ENCODE measurements at places on chromosomes 2 and 18. TPM values are rescaled to one million over a fixed set of nuclear protein-coding genes. Genes with fewer than 3 reads are reported as not detected.

The FBLN7 gene
- total RNA-seq, result 3.0 TPM

The GLS gene
- total RNA-seq, result 89.5 TPM

DNA sequence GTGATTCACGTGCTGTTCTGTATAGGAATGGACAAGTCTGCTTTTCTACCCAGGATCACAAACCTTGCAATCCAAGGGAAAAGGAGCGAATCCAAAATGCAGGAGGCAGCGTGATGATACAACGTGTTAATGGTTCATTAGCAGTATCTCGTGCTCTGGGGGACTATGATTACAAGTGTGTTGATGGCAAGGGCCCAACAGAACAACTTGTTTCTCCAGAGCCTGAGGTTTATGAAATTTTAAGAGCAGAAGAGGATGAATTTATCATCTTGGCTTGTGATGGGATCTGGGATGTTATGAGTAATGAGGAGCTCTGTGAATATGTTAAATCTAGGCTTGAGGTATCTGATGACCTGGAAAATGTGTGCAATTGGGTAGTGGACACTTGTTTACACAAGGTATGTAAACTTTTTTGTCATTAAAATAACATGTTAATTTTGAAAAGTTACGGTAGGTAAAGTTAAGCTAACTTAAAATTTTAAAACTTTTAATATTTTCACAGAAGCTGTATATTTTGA lies 33.0 kb downstream of the PPM1B start:
- DNase-seq, result peak; percentile 32

DNA sequence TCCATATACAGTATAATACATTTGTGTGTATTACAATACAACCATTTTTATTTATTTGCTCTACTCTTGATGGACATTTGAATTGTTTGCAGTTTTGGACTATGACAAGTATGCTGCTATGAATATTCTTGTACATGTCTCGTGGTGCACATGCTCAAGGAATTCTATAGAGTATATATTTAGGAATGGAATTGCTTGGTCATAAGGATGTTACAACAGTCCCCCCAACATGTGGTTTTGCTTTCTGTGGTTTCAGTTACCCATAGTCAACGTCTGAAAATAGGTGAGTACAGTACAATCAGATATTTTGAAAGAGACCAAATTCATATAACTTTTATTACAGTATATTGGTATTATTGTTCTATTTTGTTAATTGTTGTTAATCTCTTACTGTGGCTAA lies 24.1 kb upstream of the PLEKHM3 start:
- DNase-seq, result no peak

DNA sequence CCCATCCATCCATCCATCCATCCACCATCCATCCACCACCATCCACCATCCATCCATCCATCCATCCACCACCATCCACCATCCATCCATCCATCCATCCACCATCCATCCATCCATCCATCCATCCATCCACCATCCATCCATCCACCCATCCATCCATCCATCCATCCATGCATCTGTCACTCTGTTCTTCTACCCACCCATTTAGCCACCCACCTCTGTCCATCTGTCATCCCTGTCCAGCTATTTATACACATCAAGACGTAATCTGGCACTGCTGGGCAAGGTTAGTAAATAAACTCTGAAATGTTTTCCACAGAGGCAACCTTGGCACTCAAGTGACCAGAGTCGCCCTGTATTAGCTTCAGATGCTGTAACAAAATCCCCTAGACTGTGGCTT lies 120.9 kb downstream of the RTP5 start:
- no peak for DNase-seq

GRCh38 chr2:219461047-219461514 lies 26.4 kb downstream of the SPEG start:
- DNase-seq, result no peak

GRCh38 chr2:65434592-65435241 lies 2.3 kb upstream of the SPRED2 start:
- DNase-seq, result no peak

DNA sequence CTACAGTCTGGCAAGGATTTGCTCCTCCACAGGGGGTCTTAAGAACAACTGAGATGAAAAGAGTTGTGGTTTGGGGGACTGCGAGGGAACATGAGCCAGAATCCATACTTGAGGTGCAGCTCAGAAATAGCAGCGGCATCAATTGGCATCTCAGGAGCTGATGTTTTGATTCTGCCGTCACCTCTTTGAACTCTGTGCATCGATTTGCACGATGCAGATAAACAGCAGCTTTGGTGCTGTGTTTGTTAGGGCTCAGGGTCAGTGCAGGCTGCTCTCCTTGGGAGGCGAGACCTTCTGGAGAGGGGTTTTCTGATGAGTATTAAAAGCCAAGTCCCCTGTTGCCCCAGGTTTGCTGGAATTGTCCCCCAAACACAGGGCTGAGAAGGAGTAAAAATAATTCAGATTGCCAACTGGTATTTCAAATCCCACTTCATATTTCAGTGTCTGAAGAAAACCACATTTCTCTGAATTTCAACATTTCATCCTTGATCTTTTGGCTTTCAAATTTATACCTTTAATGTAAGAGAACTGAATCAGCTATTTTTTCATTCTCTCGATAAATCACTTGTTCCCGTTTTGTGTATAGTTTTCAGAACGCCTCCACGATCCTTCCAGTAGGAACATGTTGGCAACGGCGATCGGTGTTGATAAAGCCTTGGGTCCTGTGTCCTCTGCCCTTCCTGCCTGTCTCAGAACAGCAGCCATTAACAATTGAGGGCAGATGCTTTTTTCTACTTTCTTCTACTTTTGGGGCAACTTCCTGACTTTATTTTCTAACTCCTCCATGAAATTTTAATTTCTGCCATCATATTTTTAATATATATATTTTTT lies 65.0 kb downstream of the RAB31 start:
- no peak for DNase-seq

DNA sequence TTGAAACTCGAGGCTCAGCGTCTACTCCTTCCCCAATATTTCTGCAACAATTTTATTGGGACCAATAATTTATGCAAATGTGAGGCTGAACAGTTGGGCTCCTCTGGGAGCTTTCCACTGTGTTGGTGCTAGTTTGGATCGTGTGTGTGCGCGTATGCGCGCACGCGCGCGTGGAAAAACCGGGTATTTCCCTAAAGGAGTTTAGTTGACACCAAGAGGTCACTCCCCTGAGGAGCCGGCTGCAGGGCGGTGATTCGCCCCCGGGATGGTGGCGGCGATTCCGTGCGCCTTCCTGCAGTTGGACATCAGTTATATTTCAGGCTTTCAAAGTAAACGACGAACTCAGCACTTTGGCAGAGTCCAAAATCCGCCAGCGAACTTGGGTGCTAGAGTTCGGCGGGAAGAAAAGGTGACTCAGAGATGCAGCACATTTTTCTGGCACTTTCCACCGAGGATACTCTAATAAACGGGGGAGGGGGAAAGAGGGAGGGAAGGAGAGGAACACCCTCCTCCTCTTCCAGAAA lies 186.5 kb upstream of the FANCL start:
- DNase-seq, result peak; percentile 46

- peak; percentile 95 for DNase-seq
Observed at GRCh38 chr2:196233021-196233804, 61.8 kb upstream of the STK17B start.

The FASTKD1 gene
- total RNA-seq, result 19.0 TPM

- no peak for DNase-seq
Observed at GRCh38 chr2:20167356-20167755, 57.6 kb downstream of the SDC1 start.

- DNase-seq, result peak; percentile 52
Observed at GRCh38 chr2:61993422-61994024, 88.0 kb downstream of the COMMD1 start.

DNA sequence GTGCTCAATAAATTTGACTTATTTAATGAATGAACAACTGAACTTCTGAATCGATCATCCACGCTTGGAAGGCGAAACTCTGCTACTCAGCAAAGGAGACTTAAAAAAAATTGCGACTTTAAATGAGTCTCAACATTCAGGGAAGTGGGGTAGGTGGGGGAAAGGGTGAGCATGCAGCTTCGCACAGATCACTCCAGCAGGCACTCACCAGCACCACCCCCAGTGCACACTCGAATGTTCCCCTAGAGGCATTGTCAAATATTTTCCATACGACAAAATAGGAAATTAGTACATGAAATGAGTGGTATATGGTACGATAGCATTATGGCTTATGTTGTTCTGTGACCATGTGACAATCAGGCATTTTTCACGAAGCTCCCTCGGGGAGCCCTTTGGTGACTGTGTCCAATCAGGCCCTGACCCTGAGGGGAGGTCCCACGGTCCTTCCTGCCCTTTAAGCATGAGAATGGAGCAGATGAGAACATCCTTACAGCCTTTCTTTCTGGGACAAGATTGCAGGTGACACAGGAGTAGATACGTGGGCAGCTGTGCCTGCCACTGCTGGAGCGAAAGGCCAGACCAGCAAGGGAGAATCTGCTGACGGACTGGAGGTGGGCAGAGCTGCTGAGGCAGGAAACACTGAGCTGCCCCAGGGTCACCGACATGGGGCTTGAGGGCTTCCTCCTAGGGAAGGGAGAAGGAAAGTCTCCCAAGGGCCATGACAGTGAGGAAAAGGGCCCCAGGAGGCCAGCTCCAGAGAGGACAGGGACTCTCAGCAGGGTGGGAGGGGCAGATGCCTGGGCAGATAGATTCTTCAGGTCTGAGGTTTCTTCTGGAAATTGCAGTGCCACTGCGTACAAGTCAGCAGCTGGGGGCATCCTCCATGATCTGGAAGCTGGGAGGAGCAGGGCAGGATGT lies 101.3 kb upstream of the ID2 start:
- DNase-seq, result no peak

Data from M059J (cell line).